ENCODE measurements at places on chromosomes 16 and 17.

- no peak for DNase-seq
These were observed 371.0 kb downstream of the RBFOX1 start for GRCh38 chr16:7703672-7704071.

- no peak for DNase-seq
These were observed 93.4 kb upstream of the TMEM132E start for GRCh38 chr17:34485999-34486398.

- no peak for DNase-seq
These were observed 9.0 kb downstream of the MEAK7 start for GRCh38 chr16:84495506-84495905.

DNA sequence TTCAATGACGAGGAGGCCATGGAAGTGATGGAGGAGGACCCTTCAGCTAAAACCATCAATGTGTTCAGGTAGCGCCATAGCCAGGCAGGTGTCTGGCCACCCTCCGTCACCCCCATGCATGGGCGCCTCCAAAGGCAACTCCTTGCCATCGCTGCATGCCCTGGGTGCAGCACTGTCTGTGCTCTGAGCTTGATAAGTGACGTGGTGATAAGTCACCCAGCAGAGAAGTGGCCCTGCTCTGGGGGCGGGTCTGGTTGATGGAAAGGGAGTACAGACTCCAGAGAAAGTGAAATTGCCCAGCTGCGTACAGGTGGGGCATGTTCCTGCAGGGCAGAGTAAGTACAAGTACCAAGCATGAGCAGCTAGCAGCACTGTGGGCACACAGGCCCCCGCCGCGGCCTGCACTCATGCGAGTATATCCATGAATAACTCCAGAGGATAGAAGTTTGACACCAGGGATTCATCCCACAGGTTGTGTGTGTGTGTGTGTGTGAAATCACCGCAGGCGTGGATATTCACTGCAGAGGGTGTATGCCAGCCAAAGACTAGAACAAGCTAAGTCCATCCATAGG is 13.1 kb downstream of the DNAI2 start:
- DNase-seq = no peak

DNA sequence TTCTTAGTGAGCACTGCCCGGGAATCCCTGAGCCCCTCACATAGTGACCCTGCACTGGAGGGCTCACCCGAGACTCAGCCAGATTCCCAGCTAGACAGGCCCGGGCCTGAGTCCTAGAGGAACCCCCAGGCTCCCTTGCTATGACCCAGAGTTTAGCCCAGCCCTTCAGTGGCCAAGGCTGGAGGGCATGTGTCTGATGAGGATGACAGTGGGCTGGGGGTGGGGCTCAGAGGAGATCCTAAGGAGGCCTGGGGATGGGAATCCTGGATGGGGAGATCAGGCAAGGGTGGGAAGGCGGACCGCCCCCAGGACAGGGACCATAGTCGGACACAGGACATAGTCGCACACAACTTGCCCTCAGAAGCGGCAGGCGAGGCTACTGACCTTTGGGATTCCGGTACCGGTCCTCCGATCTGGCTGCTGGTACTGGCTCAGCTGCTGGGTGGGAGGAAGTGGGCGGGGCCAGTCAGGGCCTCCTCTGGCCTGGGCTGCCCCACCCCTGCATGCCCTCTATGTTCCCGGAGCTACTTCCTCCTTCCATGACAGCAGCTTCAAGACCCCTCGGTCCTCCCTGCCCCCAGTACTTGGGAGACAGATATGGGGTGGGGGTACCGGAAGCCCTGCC is 1.1 kb downstream of the CD79B start:
- DNase-seq = peak; percentile 35

GRCh38 chr17:77178563-77178962 is 37.8 kb downstream of the SEC14L1 start:
- no peak for DNase-seq

GRCh38 chr17:81189670-81190530 is 23.9 kb upstream of the AATK start:
- no peak for DNase-seq

GRCh38 chr16:70695331-70696070 is 9.6 kb upstream of the MTSS2 start:
- no peak for DNase-seq

- DNase-seq = no peak
These were observed 45.3 kb downstream of the RAI1 start for GRCh38 chr17:17726458-17727060.

- DNase-seq = no peak
These were observed 14.7 kb upstream of the MPRIP start for GRCh38 chr17:17027442-17028058.

DNA sequence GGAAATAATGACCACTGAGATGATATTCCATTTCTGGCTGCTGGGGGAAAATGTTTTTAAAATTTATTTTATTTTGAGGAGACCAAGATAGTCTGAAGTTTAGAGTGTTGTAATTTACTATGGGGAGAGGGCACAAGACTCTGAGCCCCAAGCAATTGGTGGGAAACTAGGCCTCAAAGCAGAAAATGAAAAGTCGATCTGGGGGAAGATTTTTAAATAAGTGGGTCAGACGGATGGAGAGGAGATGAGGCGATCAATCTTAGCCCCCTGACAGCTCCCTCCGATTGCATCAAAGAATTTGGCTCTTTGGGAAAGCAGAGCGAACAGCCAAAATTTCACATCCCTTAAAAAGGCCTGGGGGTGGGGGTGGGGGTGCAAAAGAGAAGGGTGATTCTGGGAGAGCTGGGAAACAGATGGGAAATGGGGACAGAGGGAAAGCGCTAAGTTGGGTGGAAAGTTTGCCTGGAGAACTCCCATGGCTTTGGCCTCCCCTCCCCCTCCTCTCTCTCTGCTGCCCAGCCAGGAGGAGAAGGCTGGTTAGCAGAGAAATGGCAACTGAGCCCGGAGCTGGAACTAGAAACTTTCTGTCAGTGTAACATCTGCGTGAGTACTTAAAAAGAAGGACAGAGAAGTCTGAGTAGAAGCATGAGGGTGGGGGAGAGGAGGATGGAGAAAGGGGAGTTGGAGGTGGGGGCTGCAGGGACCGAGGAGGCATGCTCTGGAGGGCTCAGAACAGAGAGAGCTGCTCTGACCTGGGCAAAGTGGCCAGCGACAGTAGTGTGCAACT is 1.4 kb upstream of the HOXB2 start:
- no peak for DNase-seq

- DNase-seq = no peak
These were observed 57.3 kb downstream of the SALL1 start for GRCh38 chr16:51093726-51094280.

DNA sequence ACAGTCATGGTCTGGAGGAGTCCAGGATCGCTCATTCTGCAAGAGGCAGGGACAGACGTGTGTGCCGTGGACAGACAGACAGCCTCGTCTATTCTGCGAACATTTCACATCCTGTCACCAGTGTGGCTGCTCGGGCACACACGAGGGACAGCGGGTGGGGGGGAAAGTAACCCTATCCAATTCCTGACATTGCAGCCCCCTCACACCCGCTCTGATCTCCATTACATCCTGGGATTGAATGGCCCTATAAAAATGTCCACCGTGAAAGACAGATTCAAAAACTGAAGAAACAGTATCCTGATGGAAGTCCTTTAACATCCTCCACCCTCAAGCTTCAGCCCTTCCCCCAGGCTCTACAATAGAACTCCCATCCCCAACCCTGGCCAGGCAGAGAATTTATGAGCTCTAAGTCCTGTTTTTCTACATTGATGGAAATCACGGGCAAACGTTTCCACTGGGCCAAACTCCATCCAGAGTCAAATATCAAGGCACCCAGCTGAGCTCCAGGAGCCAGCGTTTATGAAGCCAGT is 39.4 kb downstream of the HS3ST3A1 start:
- no peak for DNase-seq

GRCh38 chr17:73694491-73694890 is 50.2 kb upstream of the SDK2 start:
- no peak for DNase-seq

DNA sequence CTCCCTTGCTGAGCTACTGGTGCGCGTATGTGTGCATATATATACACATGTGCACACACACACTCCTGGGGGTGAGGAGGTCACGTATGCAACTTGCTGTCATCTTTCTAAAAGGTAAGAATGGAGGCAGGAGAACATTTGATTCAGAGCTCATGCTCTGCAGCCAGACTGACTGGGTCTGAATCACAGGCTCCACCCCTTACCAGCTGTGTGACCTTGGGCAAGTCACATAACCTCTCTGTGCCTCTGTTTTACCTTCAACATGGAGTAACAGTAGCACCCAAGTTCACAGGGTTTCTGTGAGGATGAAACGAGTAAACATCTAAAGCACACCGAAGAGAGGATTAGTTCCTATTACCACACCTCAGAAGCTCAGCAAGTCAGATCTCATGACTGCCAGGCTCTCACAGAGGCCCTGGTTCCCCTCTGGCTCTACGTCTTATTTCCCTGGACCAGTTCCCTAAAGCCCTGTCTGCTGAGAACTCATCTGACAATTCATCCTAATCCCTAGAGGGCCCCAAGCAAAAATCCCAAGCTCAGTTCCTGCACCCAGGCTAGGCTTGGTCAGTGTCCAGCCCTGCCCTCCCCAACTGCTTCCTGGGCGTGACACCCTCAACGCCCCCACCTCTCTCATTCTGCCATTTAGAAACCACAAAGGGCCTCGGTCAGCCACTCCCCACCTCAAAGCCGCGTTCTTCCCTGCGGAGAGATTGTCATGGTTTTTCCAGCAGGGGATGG is 28.7 kb downstream of the ABR start:
- DNase-seq = no peak

DNA sequence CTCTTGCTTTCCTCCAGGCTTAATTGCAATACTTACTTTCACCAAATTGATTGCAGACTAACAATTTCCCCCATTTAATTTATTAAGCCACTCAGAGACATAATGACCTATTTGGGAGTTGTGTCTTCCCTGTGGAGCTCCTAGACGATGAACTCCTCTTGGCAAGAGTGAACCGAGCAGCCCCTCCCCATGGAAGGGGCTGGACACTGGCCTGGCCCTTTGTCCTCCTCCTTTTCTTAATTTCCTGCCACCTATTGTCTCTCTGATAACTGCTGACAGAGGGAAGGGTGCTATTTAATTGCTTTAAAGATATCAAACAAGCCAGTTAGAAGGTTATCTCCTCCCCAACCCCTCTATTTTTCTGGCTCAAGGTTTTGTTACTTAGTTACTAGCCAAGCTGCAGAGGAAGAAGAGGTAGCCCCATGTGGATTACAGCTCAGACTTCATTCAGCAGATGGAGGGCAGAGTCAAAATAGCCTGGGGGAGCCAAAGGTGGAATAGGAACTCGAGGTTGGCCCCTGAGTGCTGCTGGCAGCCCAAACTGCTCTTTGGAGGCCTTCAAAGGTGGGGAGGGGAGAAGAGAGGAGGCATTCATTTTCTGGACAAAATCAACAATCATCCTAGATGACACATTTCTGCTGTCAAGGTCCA is 3.7 kb upstream of the SSTR2 start:
- DNase-seq = no peak

DNA sequence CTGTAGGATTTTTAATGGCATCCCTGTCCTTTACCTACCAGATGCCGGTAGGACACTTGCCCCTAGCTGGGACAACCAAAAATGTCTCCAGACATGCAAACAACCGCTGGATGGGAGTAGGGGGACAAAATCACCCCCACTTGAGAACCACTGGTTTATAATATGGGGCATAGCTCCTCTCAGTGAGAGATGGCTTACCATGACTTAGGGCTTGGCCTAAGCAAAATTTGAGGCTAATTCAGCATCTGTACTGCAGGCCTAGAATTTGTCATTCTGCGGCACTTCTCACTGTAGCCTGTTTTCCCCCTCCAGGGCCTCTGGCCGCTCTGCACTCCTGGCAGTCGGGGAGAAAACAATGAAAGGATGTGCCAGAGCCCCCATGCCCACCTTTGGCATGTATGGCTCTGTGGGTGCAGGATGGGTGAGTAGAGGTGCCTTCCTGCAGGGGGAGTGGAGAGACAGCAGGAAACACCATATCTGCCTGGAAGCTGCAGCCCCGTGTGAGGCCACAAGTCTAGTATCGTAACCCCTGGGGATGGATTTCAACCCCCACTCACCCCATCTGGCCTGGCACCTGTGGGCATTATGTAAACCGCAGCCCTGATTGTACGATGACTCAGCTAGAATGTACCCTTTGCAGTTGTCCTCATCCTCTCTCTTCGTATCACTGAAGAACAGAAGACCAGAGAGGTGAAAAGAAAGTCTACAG is 268.1 kb downstream of the SOX9 start:
- no peak for DNase-seq

DNA sequence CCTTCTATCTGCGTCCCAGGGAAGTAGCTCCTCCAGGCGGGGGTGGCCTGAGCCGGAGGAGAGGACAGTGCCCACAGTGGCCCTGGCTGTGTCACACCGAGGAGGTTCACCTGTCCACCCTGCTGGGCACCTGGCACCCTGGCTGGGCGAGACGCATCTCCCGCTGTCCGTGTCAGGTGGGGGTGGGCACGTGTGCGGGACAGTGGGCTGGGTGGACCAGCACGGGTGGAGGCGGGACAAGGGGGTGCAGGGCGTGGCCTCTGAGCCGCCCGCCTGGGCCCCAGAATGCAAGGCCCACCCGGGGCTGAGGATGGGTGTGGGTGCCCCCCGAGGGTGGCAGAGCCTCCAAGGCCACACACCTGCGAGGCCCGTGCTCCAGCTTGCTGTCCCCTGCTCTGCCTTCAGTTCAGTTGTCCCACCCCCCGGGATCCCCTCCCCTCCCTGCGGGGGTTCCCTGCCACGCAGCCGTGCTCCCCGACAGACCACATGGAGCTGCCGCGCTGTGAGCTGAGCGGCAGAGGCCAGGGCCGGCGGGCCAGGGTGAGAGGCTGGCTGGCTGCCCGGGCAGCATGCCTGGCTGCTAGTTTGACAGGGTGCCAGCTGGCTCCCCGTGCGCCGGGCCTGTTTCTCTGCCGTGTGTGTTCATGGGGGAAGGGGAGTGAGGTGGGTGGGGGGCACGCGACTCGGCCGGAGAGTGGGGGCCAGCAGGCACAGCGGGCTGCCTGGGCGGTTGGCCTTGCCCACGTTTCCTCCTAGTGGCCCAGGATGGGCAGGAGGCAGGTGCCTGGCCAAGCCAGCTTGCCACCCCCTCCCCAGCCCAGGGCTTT is 33.9 kb downstream of the BAHCC1 start:
- no peak for DNase-seq

DNA sequence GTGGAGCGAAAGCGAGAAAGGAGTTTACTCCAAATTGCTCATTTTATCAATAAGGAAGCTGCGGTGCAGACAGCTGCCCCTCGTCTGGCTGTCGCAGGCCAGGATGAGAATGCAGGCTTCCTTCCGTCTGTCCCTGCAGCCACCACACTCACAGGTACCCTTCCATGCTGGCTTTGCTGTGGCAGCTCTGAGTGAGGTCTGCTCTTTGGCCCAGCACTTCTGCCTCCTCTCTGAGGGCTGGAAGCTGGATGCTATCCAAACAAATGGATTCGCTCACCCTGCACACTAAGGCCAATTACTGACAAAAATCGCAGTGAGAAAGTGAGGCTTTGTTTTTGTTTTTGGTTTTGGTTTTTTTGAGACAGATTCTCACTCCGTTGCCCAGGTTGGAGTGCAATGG is 7.0 kb downstream of the ARMC7 start:
- no peak for DNase-seq

GRCh38 chr17:9557161-9557755 is 18.4 kb downstream of the STX8 start:
- DNase-seq = no peak

- no peak for DNase-seq
These were observed 17.9 kb downstream of the SMCR8 start for GRCh38 chr17:18332909-18333489.
